ENCODE measurements at places on chromosomes 4 and X.

GRCh38 chr4:148145475-148145874 is 296.7 kb downstream of the NR3C2 start:
- no peak for DNase-seq

- DNase-seq = no peak
Observed at GRCh38 chr4:92864096-92864495, 560.3 kb downstream of the GRID2 start.

DNA sequence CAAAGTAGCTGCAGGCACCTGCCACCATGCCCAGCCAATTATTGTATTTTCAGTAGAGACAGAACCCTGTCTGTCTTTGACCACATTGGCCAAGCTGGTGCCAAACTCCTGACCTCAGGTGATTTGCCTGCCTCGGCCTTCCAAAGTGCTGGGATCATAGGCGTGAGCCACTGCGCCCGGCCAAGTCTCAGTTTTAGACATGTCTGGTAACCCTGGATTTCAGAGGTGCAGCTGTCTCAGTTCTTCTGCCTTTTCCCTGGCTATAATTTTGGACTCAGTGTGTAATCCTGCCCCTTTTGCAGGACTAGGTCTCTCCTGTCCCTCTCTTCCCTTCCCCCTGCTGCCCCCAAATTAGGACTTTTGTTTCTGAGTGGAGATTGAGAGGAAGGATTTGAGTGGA is 46.6 kb downstream of the FAM193A start:
- no peak for DNase-seq

GRCh38 chr4:83083925-83084475 is 30.5 kb downstream of the PLAC8 start:
- no peak for DNase-seq
